ENCODE measurements at places on chromosomes 4 and X.

DNA sequence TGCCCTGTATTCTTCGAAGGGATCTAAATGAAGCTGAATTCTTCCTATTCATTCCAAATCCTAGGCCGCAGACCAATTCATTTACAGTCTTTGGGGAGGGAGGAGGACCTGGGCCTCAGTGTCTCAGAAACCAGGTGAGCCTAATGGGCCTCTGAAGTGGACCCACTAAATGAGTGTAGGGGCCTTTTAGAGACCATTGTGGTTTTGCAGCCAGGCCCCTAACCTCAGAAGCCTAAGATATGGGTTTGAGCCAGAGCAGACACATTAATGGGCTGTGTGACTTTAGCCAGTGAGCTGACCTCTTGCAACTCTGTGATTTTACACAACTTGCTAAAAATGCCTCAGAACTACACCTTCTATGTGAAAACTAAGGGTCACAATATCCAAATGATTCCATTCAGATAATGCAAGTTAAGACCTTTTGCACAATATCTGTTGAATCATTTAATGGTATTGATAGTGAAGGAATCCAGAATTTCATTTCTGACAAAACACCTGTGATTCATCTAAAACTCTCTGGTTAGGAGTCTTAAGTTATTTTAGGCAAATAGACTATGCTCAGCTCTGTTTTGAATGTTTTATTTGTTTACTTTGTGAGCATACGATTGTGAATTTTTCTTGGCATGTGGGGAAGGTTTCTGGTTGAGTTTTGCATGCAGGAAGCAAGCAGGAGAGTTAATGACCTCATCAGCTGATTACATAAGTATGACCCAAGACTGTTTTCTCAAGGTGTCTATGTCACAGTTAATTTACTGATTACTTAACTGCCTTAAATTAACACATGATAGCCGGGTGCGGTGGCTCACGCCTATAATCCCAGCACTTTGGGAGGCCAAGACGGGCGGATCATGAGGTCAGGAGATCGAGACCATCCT is 75.0 kb downstream of the EVC start:
- DNase-seq = no peak

DNA sequence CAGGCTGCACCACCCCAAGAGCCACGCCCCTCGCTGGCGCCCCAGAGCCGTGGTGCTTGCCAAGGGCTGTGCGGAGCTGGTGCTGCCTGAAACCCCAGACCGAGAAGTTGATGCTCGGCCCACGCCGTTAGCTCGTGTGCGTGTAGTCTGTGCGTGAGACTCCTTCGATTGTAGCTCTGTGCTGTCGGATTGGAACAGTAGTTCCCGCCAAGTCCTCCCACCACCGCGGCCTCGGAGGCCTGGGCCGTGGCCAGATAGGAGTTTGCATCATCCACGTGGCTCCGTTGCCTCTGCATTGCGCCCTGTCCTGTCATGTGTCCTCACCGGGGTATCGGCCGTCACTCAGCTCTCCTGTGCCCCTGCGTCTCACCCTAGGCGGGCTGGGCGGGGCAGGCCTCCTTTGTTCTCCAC is 24.2 kb downstream of the TNIP2 start:
- DNase-seq = no peak

DNA sequence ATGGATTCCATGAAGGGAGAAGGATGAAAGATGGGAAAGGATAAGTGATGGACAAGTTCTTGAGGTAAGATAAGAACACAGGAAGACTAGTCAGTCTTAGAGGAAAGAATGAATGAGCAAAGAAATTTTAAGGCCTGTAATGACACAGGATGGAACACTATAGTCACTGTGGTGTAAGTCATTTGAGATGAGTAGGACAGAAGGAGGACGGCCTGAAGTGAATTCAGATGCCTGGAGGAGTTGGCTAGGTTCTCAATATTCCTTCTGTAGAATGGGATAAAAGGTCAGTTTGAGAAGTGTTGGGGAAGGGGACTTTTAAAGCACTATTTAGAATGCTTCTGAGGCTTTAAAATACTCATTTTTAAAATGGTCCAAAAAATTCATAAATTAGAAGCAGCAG is 3.9 kb downstream of the MSMO1 start:
- DNase-seq = no peak

- DNase-seq = no peak
Measured at GRCh38 chrX:153649178-153649914, 2.3 kb downstream of the DUSP9 start.

DNA sequence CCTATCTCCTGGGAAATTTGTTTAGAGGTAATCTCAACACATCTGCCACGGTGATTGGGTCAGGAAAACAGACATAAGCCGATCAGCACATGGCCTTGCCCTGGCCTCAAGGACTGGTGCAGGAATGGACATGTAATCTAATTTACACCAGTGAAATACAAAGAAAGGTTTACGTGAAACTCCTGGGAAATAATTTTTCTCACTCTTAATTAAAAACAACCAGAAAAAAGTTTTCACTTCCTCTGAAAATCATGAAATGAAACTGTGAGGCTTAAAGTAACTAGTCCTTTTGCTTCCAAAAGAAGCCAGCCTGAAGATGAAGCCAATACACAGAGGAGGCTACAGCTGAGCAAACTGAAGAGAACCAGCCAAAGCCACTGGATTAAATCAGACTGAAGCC is 154.1 kb upstream of the FAM241A start:
- no peak for DNase-seq

GRCh38 chr4:148530114-148530513 is 87.9 kb upstream of the NR3C2 start:
- no peak for DNase-seq

GRCh38 chr4:30600246-30601017 is 119.7 kb upstream of the PCDH7 start:
- no peak for DNase-seq

- DNase-seq = no peak
Measured at GRCh38 chr4:157004279-157005161, 32.9 kb upstream of the PDGFC start.

DNA sequence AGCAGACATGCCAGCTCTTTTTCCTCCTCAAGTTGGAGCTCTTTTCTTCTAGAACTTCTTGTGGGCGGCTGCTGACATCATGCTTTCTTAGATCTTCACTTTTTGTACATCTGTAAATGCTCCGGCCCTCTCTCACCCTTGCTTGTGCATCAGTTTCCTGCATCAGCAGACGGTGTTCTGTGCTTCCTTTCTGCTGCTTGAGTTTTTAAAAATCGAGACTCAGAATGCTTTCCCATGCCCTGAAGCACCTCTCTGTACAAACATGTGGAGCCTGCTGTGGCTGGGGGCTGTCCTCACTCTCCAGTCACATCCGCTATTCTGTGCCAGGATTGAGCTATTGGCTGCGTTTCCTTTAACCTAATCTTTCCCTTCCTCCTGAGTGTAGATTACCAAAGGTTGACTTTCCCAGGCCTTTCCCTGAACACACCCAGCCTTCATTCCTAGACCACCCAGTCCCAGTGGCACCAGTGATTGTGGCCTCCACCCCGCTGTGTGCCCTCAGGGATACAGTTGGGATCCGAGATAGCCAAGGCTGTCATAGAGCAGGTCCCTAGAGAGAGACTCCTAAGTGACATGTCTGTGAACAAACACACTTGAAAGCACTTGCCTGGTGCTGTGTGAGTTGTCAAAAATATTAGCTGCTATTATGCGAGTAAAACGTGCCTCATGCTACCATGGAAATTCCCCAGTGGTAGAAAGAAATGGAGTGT is 41.9 kb downstream of the TNIP2 start:
- DNase-seq = no peak

DNA sequence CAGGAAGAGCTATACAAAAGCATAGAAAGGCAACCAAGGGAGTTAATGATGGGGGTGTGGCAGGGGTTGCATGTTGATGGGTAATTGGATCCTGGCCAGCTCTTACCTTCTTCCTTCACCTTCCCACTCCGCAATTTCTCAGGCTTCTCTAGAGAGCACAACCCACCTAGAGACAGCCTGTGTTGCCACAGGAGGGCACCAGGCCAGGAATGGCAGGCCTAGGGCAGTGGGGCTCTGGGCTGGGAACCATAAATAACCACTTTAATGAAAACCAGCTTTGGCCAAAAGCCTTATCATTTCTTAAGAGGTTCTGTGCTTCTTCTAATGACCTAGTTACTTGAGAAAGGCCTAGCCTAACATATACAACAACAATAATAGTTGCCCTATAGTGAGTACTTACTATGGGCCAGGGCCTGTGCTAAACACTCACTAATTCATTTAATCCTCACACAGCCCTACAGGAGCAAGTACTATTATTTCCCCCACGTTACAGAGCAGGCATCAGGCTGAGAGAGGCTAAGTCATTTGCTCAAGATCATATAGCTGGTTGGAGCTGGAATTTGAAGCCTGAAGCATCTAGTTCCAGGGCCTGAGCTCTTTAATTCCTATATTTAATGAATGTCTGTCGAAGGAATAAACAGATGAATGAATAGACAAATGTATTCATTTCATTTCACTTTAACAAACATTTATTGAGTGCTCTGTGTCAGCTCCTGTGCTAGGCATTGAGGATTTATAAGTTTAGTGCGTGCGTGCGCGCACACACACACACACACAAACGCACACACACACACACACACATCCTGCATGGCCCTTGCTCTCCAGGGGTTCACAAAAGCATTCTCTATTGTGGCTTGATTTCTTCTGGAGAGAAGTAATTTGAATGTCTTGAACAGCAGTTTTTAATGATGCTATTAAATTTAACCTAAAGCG is 66.8 kb downstream of the RTL9 start:
- DNase-seq = no peak

- DNase-seq = no peak
Measured at GRCh38 chr4:84407554-84408407, 91.3 kb downstream of the NKX6-1 start.

GRCh38 chr4:1240721-1241465 is 8.0 kb downstream of the CTBP1 start:
- no peak for DNase-seq

All from cortex of kidney (tissue), 1 donor.